SJSA1 (cell line): ENCODE measurements at places on chromosomes 7 and 10. TPM values are rescaled to one million over a fixed set of nuclear protein-coding genes. Genes with fewer than 3 reads are reported as not detected.

WDR86 gene
- total RNA-seq, result 0.39 and 0.72 TPM in 2 replicates

LRRC4 gene
- total RNA-seq, result 0.34 and 1.4 TPM in 2 replicates

GLI3 gene
- 0.91 and 1.7 TPM in 2 replicates for total RNA-seq

GRCh38 chr7:19772306-19772705 lies 1.1 kb downstream of the TMEM196 start:
- peaks cover 16% of the 10 kb centered on the region for H3K27me3 ChIP-seq
- H3K27ac ChIP-seq, result no peak overlapping the region
- no peak for DNase-seq
- no peak overlapping the region for H3K4me3 ChIP-seq
- no peaks in the 10 kb centered on the region for H3K36me3 ChIP-seq
- H3K4me1 ChIP-seq, result no peaks in the 10 kb centered on the region; the same call in 1 of the 2 replicates

DNA sequence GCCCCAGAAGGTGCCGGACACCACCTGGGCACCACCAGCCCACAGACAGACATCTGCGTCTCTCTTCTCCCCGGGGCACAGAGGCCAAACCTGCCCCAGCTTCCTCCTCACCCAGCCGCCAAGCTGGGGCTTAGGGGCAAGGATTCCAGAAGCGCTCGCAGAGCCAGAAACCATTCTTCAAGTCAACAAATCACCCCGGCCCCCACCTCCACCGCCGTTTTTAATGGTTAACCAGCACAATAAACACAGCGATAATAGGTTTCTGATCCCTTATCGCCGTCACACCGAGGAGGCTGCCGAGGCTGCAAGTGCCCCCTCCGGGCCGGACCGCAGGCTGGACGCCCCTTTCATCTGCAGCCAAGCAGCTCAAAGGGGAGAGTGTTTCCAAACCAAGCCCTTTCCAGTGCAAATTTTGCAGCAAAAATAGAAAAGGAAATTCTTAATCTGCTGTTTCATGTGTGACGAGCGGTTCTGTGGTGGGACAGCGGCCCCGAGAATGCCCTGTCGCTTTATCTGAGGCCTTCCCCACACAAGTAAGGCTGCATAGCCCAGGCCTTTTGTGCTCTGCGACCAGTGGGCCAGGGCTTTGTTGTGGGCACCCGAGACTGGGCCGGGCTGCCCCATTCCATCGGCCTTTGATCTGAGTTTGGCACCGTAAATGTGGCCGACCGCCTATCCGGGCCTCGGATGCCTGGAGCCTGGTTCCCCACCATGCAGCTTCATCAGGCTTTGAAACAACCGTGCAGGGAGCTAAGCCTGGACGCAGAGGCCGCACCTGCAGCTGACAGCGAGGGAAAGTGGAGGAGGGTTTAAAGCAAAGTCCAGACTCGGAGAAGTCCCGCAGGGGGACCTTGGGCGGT lies 83.2 kb downstream of the FOXL3 start:
- no peak overlapping the region for H3K27ac ChIP-seq
- DNase-seq, result no peak
- H3K36me3 ChIP-seq, result no peaks in the 10 kb centered on the region
- no peaks in the 10 kb centered on the region for H3K27me3 ChIP-seq
- no peak overlapping the region for H3K4me3 ChIP-seq
